Vagina (tissue), 2 donors: ENCODE measurements at places on chromosomes 1 and 21. TPM values are rescaled to one million over a fixed set of nuclear protein-coding genes. Genes with fewer than 3 reads are reported as not detected.

DNA sequence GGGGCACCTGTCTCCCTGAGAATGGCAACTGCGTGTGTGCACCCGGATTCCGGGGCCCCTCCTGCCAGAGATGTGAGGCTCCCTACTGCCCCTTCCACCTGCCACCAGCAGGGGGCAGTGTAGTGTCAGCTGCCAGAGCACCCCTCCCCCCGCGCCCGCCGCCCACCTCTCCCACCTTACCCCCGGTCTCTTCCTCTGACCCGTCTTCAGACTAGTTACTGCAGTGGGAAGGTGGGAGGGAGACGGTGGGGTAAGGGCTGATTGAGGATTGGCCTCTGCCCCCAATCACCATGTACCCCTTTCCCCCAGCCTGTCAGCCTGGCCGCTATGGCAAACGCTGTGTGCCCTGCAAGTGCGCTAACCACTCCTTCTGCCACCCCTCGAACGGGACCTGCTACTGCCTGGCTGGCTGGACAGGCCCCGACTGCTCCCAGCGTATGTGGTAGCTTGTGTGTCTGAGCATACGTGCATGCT, 10.1 kb upstream of the LRRC71 start:
- no peak for DNase-seq

DNA sequence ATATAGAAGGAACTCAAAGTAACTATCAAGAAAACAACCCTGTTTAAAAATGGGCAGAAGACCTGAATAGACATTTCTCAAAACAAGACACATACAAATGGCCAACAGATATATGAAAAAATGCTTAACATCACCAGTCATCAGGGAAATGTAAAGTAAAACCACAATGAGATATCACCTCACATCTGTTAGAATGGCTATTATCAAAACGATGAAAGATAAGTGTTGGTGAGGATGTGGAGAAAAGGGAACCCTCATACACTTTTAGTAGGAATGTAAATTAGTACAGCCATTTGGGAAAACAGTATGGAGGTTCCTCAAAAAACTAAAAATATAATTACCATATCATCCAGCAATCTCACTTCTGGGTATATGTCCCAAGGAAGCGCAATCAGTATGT, 3.0 kb downstream of the CTSS start:
- DNase-seq, result no peak

DNA sequence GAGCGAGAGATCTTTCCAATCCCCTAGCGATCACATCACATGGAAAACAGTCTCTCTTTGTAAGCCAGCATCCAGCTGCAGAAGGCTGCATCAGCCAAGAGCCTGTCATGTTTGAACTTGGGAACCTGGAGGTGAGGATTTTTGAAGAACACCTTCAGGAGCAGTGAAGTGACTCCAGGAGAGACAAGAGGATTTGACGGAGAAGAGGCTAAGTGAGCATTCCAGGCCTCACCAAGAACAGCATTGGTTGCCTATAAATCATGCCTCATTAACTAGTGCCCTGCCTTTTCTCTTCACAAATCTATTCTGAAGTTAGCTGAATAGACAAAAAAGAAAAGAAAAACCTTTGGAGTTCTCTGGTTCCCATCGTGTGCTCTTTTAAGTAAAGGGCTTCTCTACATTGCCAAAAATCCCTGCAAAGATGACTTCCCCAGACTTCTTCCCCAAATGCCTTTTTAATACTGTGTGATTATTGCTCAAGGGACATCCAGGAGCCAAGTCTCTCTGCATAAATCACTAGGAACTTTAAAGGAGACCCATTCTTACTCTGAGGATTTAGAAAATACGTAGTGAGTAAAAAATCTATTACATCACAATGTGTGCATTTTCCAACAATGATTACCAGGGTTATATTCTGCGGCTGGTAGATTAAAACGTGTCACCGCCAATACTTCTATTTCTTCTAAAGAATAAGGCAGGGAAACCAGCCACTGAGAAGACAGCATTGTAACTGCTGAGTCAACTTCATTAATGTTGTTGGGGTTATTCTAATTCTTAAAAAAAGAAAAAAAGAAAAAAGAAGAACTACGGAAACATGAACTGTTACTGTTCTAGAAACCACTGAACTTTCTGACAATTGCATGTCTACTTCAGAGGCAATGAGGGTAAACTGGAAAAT, 95.2 kb downstream of the KIF14 start:
- no peak for DNase-seq

DNA sequence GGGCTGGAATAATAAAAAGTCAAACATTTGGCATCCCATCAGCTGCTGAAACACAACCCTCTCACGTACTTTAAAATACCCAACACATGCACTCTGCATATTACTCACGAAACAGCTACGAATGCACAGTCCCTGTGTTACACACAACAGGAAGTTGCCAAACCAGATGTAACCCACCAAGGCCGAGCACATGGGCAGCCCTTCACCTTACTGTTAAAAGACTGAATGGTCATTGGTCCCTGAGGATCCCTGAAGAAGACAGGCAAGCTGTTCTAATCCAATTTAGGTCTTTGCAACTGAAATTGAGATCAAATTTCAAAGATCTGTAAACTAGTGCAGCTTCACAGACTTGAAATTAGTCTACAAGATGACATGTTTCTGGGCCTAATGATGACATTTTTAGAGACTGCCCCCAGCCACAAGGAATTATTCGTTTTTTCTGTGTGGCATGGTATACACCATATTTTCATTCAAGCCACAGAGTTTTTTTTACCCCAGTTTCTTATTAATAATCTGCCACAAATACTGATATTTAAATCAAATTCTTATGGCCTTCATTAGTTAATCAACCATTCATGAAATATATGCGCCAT, 25.6 kb upstream of the IER5 start:
- no peak for DNase-seq

DNA sequence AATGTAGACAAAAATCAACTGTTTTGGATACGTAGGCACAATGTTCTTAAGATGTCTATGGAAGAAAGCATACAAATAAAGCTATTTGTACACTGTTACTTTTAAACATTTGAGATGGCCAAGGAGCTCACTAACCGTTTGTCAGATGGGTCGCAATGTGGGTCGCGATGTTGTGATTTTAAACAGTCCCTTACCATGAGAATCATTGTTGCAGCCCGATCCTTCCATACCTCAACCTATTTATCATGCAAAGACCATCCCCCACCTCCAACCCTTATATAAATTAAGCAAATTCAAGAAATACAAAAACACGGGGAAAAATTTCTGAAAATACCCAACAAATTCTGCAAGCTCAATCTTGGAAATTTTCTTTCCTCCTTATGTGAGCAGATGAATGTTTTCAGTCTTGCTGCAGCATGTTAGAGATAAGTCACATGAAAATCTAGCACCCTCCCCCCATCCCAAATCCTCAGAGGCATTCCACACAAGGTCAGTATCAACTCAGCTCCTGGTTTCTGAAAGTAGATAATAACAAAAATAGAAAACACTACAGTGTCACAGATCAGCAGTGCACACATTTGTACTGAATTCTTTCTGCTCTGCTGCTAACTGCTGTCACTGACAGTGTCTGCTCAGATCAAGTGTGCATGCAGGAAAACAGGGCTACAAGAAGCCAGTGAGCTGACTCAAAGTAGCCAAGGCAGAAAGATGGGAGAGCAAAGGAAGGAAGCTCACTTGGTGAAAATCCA, 92.9 kb upstream of the TTC39A start:
- DNase-seq, result no peak

DNA sequence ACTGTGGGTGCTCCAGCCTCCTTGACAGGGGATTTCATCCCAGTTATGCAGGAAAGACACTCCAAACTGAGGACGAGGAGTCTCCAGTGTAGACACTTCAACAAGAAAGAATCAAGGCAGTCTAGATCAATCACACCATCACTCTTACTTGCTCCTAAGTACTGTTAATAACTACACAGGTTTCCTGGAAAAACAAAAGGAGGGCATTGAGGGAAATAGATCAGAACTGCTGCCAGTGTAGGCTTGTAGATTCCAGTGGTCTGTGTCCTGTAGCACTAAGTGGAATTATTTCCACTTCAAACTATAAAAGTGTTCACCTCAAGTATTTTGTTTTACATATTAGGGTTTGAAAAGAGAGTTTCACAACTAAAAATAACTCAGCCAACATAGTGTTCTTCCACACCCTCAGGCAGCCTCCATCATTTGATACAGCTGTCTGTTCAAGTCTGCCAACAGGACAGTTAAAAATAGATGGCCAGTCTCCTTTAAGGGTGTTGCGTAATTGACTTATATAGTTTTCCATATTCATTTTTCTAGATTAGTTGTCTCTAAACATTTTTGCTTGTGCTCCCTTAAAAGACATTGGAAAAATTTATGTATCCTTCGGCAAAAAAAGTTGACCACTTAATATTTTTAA, 32.0 kb upstream of the AGL start:
- no peak for DNase-seq

DNA sequence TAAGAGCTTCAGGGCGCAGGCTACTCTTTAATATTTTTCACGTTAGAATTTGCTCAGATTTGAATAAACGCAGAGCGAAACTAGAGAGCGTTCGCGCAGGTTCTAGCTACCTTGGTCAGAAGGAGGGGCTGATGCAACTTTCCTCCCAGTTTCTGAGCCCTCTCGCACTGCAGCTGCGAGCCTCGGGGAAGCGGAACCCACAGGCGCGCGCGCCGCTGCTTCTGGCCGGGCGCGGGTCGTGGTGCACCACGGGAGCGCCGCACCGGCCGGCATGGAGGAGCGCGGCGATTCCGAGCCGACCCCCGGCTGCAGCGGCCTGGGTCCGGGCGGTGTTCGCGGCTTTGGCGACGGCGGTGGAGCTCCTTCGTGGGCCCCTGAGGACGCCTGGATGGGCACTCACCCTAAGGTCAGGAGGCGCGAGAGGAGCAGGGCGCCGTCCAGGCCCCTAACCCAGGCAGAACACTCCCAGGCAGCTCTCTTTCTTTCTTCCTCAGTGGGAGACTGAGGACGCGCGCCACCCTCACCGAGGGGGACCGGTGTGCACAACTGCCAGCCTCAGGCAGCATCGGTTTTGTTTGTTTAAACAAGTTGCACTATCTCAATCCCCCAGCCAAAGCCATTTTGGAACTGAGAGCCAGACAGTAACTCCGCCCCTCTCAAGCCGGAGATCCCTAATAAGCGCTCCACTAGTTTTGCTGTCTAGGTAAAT, at the start of gene TSEN15:
Gene TSEN15 (plus strand): TSS at position 246 of the 709 bp plus-strand sequence. CDS start 26 bp downstream, at position 272.
- DNase-seq, result no peak

- no peak for DNase-seq
These were observed 14.1 kb downstream of the WDR47 start for GRCh38 chr1:109027841-109028240.

GRCh38 chr1:119351997-119352396, 16.6 kb upstream of the HAO2 start:
- DNase-seq, result no peak

- DNase-seq, result no peak
These were observed 267.7 kb downstream of the AKT3 start for GRCh38 chr1:243582326-243582725.

GRCh38 chr1:61808968-61809367, 66.7 kb downstream of the PATJ start:
- no peak for DNase-seq

Gene FAM72C
- 0.49 TPM for total RNA-seq

Gene PTGS2
- total RNA-seq, result 11.5 TPM

Gene ANGPTL7
- 8.6 TPM for total RNA-seq

Gene VHLL
- not detected for total RNA-seq
